Renal cortical epithelial cell (primary cell): ENCODE measurements at places on chromosomes 13 and 19. TPM values are rescaled to one million over a fixed set of nuclear protein-coding genes. Genes with fewer than 3 reads are reported as not detected.

GRCh38 chr13:113152691-113152983, 5.8 kb upstream of the PROZ start:
- DNase-seq = no peak

DNA sequence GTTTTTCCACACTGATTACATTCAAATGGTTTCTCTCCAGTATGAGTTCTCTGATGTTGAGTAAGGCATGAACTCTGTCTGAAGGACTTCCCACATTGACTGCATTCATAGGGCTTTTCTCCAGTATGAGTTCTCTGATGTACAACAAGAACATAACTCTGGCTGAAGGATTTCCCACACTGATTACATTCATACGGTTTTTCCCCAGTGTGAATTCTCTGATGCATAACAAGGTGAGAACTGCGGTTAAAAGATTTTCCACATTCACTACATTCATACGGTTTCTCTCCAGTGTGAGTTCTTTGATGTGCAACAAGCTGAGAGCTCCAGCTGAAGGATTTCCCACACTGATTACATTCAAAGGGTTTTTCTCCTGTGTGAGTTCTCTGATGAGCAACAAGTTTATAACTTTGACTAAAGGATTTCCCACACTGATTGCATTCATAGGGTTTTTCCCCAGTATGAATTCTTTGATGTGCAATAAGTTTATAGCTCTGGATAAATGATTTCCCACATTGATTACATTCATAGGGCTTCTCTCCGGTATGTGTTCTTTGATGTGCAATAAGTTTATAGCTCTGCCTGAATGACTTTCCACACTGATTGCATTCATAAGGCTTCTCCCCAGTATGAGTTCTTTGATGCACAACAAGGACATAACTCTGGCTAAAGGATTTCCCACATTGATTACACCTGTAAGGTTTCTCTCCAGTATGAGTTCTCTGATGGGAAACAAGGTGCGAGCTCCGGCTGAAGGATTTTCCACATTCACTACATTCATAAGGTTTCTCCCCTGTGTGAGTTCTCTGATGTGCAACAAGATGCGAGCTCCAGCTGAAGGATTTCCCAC, 23.5 kb downstream of the ZNF180 start:
- DNase-seq = peak; percentile 17

DNA sequence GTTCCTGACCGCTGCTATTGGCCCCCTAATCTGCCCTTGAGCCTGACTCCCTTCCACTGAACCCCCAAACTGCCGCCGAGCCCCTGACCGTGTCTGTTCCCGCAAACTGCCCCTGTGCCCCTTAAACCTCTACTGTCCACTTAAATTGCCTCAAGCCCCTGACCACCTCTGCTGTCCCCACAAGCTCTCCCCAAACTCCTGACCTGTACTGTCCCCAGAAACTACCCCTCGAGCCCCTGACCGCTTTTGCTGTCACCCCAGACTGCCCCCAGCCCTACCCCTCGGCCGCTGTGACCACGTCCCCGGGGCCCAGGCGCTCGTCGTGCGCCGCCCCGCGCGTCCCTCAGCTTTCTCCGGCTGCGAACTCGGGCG, 382 bp downstream of the ZNF77 start:
- DNase-seq = no peak

GRCh38 chr13:23513455-23513854, 56.8 kb upstream of the TNFRSF19 start:
- no peak for DNase-seq

The C5AR1 gene
- 0.80 TPM in 1 of 2 replicates, not detected in the other for total RNA-seq

The S1PR2 gene
- total RNA-seq = 3.0 and 3.3 TPM in 2 replicates

DNA sequence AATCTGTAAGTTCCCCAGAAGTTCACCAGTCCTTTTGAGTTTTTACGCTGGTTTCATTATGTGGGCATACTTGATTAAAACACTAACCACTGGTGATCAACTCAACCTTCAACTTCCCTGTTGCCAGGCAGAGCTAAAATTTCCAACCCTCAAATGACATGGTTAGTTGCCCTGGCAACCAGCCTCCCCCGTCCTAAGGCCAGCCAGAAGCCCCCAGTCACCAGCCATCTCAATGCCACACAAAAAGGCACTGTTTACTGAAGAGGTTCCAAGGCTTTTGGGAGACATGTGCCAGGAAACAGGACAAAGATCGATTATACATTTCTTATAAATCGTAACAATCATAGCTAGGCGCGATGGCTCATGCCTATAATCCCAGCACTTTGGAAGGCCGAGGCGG, 1.6 kb downstream of the ZNF649 start:
- DNase-seq = no peak

- DNase-seq = no peak
Measured at GRCh38 chr13:99311137-99311536, 3.9 kb upstream of the GPR183 start.

GRCh38 chr13:113367020-113367560, 3.2 kb upstream of the GRTP1 start:
- no peak for DNase-seq

The PLIN4 gene
- total RNA-seq = under 0.01 and 0.10 TPM in 2 replicates

GRCh38 chr19:37817180-37817981, 38.0 kb upstream of the ZNF573 start:
- DNase-seq = peak; percentile 9

GRCh38 chr13:94993616-94994015, 281.3 kb upstream of the SOX21 start:
- no peak for DNase-seq

The NANOS3 gene
- total RNA-seq = not detected in 2 replicates

DNA sequence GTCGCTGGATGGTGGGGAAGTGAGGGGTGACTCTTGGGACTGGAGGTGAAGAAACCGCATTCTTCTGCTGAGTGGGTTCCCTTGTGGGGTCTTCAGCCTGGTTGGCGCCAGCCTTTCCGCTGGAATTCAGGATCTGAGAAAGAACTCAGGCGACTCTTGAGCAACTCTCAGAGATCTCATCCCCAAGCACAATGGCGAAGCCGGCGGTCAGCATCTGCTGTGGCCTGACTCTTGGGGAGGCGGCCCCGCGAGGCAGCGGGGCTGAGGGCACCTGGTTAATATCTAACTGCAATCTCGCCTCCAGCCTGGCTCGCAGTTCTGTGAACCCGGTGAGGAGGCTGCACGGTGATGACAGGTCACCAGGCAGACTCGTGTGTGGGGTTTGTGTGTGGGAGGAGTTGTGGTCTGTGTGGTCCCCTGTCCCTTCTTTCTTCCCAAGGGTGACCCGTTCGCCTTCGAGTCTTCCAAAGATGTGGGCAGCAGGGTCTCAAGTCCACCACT, 883 bp downstream of the ZNF441 start:
- DNase-seq = peak; percentile 70

The ERICH6B gene
- total RNA-seq = not detected in 2 replicates

- peak; percentile 4 for DNase-seq
Measured at GRCh38 chr19:12187625-12188024, 24.7 kb downstream of the ZNF136 start.

DNA sequence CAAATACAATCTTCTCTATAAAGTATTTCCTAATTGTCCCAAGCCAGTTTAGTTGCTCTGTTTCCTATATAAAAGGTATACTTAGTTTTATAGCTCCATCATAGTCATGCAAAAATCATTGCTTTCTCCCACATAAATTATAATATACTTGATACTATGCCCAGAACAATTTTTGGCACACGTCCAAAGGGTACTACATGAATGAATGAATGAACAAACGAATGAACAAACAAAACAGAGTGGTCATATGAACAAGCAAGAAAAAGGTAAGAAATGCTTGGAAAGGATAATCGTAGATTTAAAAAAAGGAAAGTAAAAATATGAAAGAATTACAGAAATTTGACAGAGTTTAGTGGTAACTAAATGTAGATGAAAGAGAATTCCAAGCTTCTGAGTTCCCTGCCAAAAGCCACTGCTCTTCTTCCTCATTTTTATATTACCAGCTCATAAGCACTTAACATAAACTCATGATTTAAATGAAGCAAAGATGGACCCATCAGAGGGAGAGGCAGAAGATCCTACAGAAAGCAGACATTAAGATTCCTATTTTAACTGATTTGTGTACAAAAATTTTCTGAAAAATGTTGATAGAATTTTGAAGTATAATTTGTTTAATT, 123.2 kb downstream of the ENOX1 start:
- DNase-seq = no peak

The CBLC gene
- total RNA-seq = 2.4 and 23.1 TPM in 2 replicates

The GZMM gene
- total RNA-seq = not detected in 2 replicates

The KIR3DL2 gene
- not detected in 2 replicates for total RNA-seq

DNA sequence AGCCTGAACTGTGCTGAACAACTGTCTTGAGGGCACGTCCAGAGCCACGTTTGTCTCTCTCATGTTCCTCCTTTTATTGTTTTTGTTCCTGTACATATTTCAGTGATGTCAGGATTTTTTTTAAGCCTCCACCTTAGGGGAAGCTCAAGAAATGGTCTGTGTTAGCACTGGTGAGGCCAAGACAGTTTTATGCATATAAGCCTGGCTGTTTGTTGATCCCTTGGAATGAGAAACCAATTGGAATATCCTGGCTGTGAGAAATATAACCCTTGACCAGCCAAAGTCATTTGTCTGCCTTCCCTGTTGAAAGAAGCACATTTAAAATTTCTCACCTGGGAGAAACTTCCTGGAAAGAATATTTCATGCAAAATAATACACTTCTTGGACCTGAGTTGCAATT, 115.8 kb downstream of the DNAJC15 start:
- DNase-seq = no peak

GRCh38 chr19:39749981-39750380, 12.2 kb upstream of the CLC start:
- DNase-seq = no peak

The ZIC5 gene
- total RNA-seq = not detected in 2 replicates

GRCh38 chr19:4049432-4049831, 17.3 kb downstream of the ZBTB7A start:
- DNase-seq = no peak

The ZNF730 gene
- total RNA-seq = 1.1 and 1.9 TPM in 2 replicates

DNA sequence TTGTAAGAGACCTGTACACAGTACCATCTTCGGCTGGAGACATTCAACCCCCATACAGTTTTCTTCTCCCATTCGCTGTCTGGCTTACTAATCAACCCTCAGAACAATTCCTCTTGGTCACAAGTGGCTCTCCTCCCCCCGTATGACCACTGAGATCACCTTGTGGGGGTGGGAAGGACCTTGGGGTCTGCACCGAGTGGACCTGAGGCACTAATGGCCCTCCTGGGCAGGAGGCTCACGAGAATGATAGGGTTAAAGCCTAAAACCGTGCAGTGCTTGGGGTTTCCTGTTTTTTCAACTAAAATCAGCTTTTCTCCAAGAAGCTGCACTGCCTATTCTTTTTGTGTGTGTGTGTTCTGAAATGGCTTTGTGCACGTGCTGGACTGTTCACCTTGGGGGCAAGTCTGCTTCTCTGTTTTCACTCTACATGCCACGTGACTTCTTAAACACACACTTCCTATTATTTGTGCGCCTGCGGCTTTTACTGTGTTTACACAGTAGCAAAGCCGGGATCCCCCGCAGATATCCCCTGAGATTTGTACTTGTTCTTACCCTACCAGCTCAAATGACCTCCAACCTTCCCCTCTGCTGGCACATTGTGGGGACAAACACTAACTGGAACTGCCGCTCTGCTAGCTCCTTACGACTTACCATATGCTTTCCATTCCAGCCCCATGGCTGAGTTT, 12.3 kb downstream of the RBM26 start:
- DNase-seq = peak; percentile 68

GRCh38 chr19:56177564-56178243, 1.9 kb downstream of the GALP start:
- DNase-seq = no peak

DNA sequence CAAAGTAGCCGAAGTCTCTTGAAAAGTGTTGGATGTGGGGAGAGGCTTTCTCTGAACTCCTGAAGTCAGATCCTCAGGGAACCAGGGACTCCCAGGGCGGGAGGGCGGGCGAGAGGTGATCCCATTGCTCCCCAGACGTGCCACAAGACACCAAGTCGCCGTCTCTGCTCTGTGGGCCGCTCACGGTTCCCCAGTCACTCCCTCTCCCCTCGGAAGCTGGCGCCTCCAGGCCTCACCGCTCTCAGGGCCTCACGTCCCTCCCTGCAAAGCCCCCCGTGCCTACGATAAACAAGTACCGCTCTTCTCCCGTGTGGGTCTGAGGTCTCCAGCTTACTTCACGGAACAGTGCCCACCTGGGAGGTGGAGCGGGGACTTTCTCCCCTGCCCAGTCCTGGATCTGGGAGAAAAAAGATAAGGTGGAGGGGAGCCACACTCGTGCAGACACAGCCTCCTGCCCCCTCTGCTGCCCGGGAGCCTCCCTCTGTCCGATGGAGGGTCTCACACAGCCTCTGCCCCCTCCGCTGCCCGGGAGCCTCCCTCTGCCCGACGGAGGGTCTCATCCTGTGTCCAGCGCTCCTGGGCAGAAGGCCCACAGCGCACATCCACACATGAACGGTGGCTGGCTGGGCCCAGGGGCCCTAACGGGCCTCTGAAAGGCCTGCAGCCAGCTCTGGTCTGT, 50.7 kb downstream of the GAS6 start:
- DNase-seq = no peak

The GRIN2D gene
- total RNA-seq = 0.17 and 0.25 TPM in 2 replicates

DNA sequence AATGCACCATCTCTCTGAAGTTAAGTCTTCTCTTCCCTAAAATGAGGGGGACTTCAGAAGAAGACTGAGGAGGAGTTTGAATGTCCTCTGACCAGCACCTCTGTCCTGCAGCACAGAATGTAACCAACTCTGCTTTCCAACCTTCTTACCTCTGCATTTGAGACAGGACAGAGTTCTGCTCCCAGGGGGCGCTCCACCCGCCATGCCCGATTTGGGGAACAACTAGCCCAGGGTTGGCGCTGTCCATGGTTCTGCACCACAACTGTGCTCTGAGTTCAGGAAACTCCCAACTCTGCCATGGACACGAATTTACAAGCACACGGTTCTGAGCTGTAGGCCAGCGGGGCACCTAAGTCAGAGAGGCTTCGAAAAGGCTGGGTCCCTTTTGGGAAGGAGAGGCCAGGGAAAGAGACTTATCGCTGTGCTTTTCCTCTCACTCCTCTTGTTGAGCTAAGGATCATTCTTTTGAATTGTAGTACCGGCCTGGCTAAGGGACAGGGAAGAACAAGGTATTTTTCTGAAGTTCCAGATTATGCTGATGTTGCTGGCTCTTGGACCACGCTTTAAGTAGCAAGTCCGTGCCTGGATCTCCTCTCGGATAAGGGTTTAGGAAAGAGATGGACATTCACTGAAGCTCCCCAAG, 22.2 kb downstream of the SIGLEC5 start:
- peak; percentile 24 for DNase-seq

The NFKBIB gene
- 13.7 and 16.9 TPM in 2 replicates for total RNA-seq
